ENCODE measurements at places on chromosomes 4 and X.

GRCh38 chr4:64334964-64335363 is 74.3 kb downstream of the TECRL start:
- DNase-seq: no peak

DNA sequence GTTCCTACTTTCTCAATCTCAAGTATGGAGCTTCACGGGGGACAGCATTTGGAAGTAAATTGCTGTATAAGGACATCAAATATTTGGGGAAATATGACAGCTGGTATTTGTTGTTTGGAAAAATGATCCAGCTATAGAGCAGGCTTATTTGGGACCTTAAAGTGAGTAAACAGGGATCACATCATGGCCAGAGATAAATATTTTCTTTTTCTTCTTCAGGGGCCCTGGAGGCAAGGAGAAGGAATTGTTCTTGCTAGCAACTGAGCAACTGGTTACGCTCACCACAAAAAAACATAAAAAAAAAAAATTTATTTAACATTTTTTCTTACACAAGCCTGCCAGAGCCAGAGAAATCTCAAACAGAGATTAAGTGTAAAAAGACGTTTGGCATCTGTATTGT is 277.2 kb upstream of the UGT8 start:
- DNase-seq: no peak

GRCh38 chr4:52711272-52711671 is 40.0 kb downstream of the ERVMER34-1 start:
- DNase-seq: no peak

DNA sequence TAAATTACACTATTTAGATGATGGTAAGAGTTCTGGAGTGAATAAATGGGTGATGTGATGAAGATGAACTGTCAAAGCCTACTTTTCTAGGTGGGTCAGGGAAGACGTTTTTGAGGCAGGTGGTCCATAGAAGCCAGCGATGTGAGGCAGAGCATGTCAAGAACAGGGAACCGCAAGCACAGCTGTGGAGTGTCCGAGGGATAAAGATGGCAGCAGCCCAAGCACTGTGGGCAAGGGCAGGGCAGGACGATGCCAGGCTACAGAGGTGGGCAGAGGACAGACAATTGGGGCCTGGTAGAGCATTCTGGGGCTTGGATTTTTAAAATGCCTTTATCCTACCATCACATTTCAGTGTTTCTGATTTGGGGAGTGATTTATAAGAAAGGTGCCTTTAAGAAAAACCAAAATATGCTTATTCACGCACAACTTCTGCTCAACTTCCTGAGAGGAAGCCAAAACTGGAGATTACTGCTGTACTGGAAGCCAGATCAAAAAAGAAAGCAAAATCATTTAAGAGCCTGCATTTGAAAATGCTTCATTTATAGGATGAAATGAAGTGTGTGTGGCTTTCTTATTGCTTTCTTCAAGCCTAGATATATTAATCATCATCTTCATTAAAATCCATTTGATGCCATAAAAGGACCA is 119.0 kb upstream of the WDR17 start:
- DNase-seq: no peak

GRCh38 chr4:26069218-26069617 is 155.2 kb downstream of the SMIM20 start:
- DNase-seq: peak; percentile 73

DNA sequence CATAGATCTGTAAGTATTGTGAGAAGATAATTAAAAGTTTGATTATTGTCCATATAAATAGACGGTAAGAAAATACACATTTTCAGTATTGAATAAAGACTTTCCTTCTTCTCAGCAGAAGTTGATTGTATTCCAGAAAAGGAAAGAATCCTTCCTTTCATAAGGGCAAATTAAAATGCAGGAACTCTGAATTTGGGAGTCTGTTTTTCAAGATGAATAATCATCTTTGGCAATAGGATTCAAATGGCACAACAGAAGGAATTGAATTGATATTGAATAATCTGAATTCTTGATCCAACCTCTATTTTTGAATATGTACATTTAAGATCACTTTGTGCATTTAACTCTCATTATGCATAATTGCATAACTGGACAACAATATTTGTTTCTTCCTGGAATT is 149.3 kb downstream of the DMD start:
- no peak for DNase-seq

DNA sequence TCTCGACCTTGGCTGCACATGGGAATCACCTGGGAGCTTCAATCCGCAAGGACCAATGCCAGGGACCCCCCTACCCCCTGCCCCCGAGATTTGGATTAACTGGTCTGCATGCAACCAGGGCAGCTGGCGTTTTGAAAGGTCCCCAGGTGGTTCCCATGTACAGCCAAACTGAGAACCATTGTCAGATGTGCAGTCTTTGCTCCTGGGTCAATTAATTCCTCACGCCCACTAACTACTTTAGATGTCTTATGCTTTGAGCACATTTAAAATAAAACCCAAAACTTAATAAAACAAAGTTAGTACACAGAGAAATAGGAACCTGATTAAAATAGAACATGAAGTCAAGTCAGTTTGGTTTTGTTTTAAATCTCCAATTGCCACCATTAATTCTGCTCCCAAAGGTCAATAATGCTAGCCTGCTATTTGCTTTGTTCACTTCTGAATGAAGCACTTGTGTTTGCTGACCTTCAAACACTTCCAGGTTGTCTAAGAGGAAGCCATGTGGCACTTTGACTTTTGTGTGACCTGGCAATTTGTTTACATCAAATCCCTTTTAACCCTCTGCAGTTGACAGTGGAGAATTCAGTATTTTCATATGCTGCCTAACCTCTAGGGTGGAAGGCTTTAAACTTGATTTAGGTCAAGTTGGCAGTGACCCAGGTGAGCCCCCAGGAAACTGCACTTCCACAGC is 27.2 kb upstream of the TMSB4X start:
- no peak for DNase-seq

DNA sequence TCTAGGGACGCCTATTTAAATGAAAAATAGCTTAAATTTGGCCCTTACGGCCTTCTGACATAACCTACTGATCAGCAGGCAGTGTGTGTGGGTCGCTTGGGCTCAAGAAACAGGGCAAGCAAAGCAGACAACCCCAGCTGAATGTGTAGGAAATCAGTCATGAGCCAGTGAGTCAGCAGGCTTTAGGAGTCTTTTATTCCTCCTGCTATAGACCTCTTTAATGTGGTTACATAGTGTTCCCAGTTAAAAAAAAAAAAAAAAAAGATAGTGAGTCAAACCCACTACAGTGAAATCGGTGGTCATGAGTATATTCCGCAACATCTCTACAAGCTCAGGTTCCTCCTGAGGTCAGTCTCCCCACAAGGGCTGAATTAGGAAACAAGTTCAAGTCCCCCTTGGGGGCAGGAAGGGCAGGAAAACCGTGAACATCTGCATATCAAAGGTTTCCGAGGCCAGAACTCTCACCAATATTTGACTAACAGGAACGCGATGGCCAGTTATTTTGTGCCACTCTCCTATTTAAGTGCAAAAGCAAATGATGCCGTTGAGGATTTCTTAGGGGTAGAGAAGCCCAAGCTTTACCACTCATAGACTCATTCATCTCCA is 32.7 kb downstream of the ACSL1 start:
- DNase-seq: no peak

Measured in H7 (cell line).